ENCODE measurements at places on chromosomes 6 and 20. TPM values are rescaled to one million over a fixed set of nuclear protein-coding genes. Genes with fewer than 3 reads are reported as not detected.
A peak's percentile ranks its signal among the peaks of the same experiment; 100 is the strongest.

The MROH8 gene
- 2.5 TPM for polyA plus RNA-seq

- DNase-seq: peak; percentile 47
These were observed 200.9 kb downstream of the EDN1 start for GRCh38 chr6:12490904-12491571.

- DNase-seq: no peak
These were observed 65.8 kb downstream of the SYTL3 start for GRCh38 chr6:158715330-158716311.

The TDRD6 gene
- polyA plus RNA-seq: not detected

The HSD17B8 gene
- 4.9 TPM for polyA plus RNA-seq

- DNase-seq: no peak
These were observed 236.0 kb downstream of the ADGRG6 start for GRCh38 chr6:142537612-142538478.
